Activated CD4-positive, alpha-beta T cell treated with anti-CD3 and anti-CD28 coated beads for 36 hours (primary cell): ENCODE measurements at places on chromosomes 3 and 15. TPM values are rescaled to one million over a fixed set of nuclear protein-coding genes. Genes with fewer than 3 reads are reported as not detected.
A peak's percentile ranks its signal among the peaks of the same experiment; 100 is the strongest.

The THSD4 gene
- not detected for total RNA-seq

- H3K27ac ChIP-seq = no peak overlapping the region
- no peak overlapping the region for H3K4me3 ChIP-seq
- peaks cover 11% of the 10 kb centered on the region for H3K4me1 ChIP-seq
Observed at GRCh38 chr3:25820816-25821486, 31.1 kb downstream of the OXSM start.

DNA sequence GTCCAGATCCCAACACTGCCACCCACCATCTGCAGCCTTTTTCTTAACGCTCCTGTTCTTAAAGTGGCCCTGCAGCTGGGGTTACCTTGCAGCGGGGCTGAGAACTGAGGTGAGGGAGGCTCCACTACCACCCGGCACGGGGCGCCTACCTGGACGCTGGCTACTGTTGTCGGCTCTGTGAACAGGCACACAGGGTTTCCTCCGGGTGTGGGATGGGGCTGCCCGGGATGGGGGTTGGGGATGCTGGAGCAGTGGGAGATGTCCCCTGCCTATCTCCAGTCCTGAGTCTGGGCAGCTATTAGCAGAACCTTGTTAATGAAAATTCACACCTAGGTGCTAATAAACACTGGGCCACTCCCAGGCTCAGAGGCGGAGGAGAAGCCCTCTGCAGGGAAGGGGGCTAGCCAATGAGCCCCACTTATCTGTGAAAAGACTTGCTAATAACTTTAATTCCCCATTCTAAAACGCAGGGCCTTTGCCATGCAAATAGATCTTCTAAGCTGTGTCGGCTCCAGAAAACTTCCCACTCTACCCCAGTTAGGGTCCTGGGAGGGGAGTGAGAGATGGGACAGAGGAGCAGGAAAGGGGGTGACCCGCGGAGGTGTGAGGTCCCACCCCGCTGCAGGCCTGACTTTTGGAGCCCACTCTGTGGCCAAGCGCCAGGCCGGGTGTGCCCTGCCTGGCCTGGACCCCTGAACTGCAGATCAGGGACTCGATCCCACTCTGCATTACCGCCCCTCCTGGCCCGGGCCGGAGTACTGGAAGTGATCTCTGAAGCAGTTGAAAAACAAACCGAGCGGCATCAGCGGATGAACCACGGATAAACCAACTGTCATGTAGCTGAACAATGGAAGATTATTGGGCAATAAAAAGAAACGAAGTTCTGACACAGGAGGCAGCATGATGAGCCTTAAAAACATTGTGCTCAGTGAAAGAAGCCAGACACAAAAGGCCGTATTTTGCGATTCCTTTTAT is 3.1 kb downstream of the MESP1 start:
- H3K27ac ChIP-seq = no peak overlapping the region
- peaks cover 7% of the 10 kb centered on the region for H3K27me3 ChIP-seq
- no peak for DNase-seq
- H3K36me3 ChIP-seq = no peaks in the 10 kb centered on the region
- no peak overlapping the region for H3K4me3 ChIP-seq

DNA sequence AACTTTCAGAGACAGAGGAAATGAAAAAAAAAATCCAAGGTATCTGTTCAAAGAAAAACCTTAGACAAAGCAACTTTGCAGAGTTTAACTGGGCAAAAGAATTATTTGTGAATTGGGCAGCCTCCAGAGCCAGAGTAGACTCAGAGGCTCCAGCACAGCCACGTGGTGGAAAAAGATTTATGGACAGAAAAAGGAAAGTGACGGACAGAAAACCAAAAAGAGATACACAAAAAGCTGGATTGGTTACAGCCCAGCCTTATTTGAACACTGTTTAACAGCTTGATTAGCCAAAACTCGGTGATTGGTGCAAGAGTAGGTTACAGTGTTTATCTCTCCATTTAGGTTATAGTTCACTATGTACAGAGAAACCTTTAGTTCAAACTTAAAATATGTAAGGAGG is 23.7 kb upstream of the GPD1L start:
- no peak overlapping the region for H3K4me3 ChIP-seq
- DNase-seq = no peak
- H3K4me1 ChIP-seq = no peaks in the 10 kb centered on the region
- H3K27ac ChIP-seq = no peak overlapping the region

- peaks cover 11% of the 10 kb centered on the region for H3K4me1 ChIP-seq
- H3K27me3 ChIP-seq = peaks cover 2% of the 10 kb centered on the region
- H3K27ac ChIP-seq = no peak overlapping the region
- no peaks in the 10 kb centered on the region for H3K36me3 ChIP-seq
- DNase-seq = no peak
Observed at GRCh38 chr3:156160647-156161046, 40.3 kb downstream of the KCNAB1 start.

- DNase-seq = no peak
- H3K4me1 ChIP-seq = peaks cover 27% of the 10 kb centered on the region
- peaks cover 83% of the 10 kb centered on the region for H3K27me3 ChIP-seq
- no peak overlapping the region for H3K27ac ChIP-seq
- H3K4me3 ChIP-seq = no peak overlapping the region
Observed at GRCh38 chr15:37103163-37103435, 2.8 kb upstream of the MEIS2 start.

DNA sequence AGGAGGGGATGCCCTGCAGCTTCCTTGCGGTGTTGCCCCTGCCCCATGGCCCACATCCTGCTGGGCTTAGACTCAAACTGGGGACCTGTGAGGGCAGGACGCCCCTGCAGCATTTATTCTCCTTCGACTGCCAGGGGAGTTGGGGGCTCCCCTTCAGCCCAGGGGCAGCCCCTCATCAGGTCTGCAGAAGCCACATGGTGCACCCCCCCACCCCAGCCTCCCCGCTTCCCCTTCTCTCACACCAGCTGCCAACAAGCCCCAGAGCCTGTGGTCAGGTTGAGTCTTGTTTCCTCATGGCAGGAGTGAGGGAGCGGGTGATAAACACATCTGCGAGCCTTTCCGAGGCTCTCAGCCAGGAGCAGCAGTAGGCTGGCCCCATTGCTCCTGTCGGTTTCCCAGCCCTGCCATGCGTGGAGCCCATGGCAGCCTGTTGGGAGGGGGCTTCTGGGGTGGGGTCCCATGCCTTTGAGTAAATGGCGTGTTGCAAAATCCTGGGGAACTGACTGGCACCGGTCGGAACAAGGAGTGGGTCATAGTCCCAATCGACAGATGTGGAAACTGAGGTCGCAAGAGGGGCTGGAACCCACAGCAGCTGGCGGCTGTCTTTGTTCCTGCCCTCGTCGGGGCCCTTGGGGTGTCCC is 27.8 kb downstream of the WNT7A start:
- no peaks in the 10 kb centered on the region for H3K27me3 ChIP-seq
- peaks cover 3% of the 10 kb centered on the region for H3K36me3 ChIP-seq
- no peak for DNase-seq
- H3K4me1 ChIP-seq = peaks cover 34% of the 10 kb centered on the region
- H3K4me3 ChIP-seq = no peak overlapping the region
- no peak overlapping the region for H3K27ac ChIP-seq

DNA sequence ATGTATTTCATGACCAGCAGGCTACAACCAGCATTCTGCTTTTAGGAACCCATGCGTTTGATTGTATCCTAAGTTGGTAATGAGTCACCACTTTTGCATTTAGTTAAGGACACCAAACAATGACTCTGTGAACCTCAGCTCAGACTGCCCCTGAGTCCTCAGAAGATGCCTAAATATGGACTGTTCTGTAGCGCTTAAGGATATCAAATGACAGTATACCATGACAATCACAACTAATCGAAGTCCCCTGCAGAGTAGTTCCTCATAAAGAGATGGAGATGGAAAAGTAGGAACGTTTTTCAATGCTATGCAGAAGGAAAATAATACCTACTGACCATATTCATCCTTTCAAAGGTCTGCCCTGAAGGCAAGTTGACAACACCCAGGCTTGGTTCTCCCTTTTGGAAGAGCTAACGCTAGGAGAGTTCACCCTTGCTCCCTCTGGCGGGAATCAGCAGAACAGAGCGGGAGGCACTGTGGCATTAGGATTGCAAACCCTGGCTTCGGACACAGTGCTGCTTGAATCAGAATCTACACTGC is 508.6 kb downstream of the FHIT start:
- H3K4me3 ChIP-seq = no peak overlapping the region
- no peak overlapping the region for H3K27ac ChIP-seq
- H3K36me3 ChIP-seq = no peaks in the 10 kb centered on the region
- DNase-seq = no peak
- no peaks in the 10 kb centered on the region for H3K4me1 ChIP-seq
- no peaks in the 10 kb centered on the region for H3K27me3 ChIP-seq

- no peak overlapping the region for H3K4me3 ChIP-seq
- H3K27me3 ChIP-seq = peaks cover 44% of the 10 kb centered on the region
- no peaks in the 10 kb centered on the region for H3K36me3 ChIP-seq
- DNase-seq = peak; percentile 41
- no peak overlapping the region for H3K27ac ChIP-seq
Observed at GRCh38 chr15:76185716-76186115, 125.6 kb downstream of the ETFA start.

- no peak overlapping the region for H3K4me3 ChIP-seq
- no peaks in the 10 kb centered on the region for H3K36me3 ChIP-seq
- DNase-seq = no peak
- no peak overlapping the region for H3K27ac ChIP-seq
- peaks cover 14% of the 10 kb centered on the region for H3K4me1 ChIP-seq
Observed at GRCh38 chr3:169629895-169630294, 33.6 kb downstream of the MECOM start.

- no peak for DNase-seq
- H3K27me3 ChIP-seq = no peaks in the 10 kb centered on the region
- no peaks in the 10 kb centered on the region for H3K36me3 ChIP-seq
- no peaks in the 10 kb centered on the region for H3K4me1 ChIP-seq
- H3K4me3 ChIP-seq = no peak overlapping the region
- no peak overlapping the region for H3K27ac ChIP-seq
Observed at GRCh38 chr3:167450195-167450594, 23.6 kb downstream of the SERPINI2 start.

- no peaks in the 10 kb centered on the region for H3K4me1 ChIP-seq
- DNase-seq = no peak
- H3K4me3 ChIP-seq = no peak overlapping the region
- no peak overlapping the region for H3K27ac ChIP-seq
Observed at GRCh38 chr15:77048135-77048876, 22.6 kb downstream of the TSPAN3 start.
